ENCODE measurements at places on chromosomes 16 and 17. TPM values are rescaled to one million over a fixed set of nuclear protein-coding genes. Genes with fewer than 3 reads are reported as not detected.

DNA sequence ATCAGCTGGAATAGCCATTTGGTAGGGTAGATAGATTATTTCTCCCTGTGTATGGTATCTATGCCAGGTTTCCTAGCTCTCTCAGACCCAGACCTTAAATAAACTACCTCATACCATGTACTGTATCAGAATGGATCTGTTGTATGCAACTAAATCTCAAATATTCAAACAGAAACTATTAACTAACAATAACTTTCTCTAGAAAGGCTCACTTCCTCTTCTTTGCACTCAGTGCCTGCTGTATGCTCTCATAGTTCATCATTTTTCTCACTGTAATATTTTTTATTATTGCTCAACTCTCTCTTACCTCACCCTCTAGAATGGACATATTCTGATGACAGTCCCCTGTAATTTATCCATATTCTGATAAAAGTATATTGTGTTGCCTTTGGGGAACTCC, 182.4 kb downstream of the TOX3 start:
- no peak for ATAC-seq

DNA sequence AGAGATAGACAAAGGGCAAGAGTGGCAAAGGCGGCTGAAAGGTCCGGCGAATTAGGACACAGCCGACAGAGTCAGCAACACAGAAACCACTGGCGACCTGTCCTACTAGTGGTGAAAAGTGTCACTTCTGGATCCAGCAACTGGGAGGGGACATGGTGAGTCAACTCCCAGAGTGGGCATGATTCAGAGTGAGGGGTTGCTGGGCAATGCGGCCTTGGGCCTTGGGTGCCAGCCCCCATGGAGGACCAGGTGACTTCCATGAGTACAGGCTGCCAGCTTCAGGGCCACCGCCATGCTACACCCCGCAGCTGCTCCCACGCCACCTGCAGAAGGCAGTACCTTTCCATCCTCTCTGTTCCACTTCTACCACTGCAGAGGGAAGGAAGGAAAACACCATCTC, 110.6 kb downstream of the ZFHX3 start:
- ATAC-seq = no peak

Gene RDM1
- 0.76 TPM for total RNA-seq

GRCh38 chr17:50260501-50260911, 13.8 kb upstream of the TMEM92 start:
- ATAC-seq = no peak

DNA sequence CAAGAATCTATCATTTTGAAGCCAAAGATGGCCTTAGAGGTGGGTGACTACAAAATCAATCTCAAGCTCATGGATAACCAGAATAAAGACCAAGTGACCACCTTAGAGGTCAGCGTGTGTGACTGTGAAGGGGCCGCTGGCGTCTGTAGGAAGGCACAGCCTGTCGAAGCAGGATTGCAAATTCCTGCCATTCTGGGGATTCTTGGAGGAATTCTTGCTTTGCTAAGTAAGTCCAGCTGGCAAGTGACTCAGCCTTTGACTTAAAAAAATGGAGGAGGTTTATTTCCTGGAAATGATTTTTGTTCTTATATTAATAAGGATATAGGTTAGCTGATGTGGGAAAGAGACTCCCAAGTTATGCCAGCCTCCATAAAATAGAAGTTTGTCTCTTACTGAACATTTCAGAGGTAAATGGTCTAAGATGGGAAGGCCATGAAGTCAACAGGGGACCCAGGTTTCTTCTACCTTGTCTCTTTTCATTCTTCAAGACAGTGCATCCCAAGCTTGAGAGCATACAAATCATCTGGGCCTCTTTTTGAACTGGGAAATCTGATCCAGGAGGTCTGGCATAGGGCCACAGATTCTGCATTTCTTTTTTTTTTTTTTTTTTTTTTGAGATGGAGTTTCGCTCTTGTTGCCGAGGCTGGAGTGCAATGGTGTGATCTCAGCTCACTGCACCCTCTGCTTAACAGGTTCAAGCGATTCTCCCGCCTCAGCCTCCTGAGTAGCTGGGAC, 19.8 kb upstream of the TANGO6 start:
- no peak for ATAC-seq

- ATAC-seq = no peak
These were observed 25.8 kb downstream of the ITPRIPL2 start for GRCh38 chr16:19139436-19140091.

Gene ZNF423
- total RNA-seq = 28.9 TPM

Gene TSPOAP1
- 18.7 TPM for total RNA-seq

GRCh38 chr17:6047966-6048365, 22.2 kb upstream of the WSCD1 start:
- no peak for ATAC-seq

GRCh38 chr16:3327514-3327913, 22.2 kb downstream of the ZNF75A start:
- ATAC-seq = no peak

DNA sequence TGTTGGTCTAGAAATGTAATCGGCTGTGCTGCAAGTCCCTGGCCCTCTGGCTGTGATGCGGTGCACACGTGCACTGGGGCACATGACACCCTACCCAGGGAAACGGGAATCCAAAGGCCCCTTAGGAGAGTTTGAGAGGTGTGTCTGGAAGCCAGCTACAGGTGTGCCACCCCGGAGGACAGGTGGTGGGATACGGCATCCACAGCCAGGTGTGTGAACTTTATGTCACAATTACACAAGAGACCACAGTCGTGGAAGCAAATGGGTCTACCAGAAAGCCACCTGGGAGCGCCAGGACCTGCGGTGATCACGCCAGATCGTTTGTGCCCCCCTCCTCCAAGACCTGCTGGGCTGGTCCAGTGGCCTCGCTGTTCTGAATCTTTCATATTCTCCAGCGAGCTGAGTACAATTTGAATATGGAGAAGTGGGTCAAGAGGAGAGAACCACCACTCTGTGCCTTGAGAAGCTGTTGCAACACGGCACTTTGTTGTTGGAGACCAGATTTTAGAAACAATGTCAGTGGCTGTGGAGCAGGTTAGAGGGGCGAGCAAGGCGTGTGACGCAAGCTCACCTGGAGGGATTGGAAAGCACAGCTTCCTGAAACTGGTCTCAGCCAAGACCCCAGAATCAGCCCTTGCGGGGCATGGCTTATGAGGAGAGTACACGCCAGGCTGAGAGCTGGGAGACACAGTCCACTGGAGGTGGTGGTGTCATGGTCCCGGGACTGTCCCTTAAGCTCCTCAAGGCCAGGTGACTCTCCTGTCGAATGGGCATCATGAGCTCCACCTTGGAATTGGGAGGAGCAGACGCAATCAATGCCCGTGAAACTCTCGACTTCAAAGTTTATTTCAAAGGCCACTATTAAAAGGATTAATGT, 37.4 kb downstream of the COX4I1 start:
- no peak for ATAC-seq

Gene NPIPB2
- total RNA-seq = not detected

DNA sequence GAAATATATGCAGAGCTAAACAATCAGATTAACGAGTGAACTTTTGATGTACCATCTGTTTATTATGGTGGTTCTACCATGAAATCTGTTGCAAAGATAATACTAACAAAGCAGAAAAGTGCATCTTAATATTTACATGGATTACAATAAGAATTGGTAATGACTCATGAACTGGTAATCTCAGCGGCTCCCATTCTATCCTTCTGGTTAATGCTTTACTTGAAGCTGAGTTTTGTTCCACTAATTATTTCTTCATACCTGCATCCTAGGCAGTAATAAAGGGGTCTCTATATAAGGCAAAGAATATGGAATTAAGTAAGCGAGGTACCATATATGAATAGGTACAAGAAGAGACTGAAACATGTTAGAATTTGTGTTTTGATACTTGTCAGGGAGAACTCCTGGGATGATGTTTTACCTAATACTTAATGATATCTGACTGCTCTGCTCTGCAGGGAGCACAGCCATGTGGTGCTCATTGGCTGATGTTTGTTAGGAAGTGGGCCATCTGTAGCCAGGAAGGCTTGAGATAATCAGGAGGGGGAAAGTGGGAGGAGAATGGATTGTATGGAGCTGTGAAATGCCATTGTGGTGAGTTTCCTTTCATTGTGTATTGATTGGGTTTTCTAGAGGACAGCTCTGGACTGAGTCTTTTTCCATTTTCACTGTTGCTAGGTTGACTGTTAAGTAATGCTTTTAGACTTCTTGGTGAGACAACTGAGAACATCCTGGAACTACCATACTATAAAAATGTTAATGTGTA, 52.6 kb downstream of the MAP2K6 start:
- peak; percentile 94 for ATAC-seq

Gene P2RX5
- total RNA-seq = 1.1 TPM

Gene FOXF1
- 0.10 TPM for total RNA-seq

- no peak for ATAC-seq
These were observed 173.8 kb upstream of the CCL2 start for GRCh38 chr17:34081269-34081668.

Gene BAHCC1
- 8.9 TPM for total RNA-seq

- ATAC-seq = no peak
These were observed 18.6 kb downstream of the GGA2 start for GRCh38 chr16:23491490-23492391.

Gene CTRL
- total RNA-seq = 0.86 TPM

DNA sequence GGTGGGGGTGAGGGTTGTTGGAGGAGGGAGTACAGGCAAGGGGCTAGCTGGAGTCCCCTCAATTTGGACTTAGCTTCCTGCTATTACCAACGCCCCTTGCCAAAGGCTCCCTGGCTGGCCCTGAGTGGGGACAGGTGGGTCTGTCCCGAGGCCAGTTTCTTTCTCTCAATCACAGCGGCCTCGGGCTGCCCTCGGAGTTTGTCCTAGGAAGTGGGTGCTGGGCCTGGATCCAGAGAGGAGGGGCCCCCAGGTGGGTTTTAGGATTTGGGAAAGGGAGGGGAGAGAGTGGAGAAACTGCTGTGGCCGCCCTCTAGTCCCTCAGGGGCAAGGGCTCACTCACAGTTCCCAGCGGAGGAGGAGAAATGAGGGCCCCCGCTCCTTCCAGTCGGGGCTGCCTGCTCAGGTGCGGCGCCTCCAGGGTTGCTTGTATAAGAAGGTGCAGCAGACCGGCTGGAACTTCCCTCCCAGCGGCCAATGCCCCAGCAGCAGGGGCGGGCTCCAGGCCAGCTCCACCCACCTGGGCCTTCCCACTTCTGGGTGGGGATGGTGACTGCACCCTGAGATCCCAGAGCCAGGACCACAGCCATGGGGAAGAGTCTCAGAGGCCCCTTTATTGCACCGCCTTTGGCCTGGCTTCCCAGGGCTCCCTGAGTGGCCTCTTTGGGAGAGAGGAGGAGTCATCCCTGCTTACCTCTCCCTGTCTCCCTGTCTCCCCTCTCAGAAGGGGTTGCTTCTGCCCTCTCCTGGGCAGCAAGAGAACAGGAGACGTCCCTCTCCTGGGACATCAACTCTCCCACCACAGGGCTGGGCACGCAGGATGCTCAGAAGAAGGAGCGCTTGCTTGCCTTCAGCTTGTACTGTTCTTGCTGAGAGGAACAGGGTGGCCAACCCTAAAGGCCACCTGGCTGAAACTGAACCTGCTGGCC, 112.0 kb upstream of the SMURF2 start:
- ATAC-seq = peak; percentile 16

- no peak for ATAC-seq
These were observed 1.4 kb downstream of the XYLT2 start for GRCh38 chr17:50347117-50347893.

DNA sequence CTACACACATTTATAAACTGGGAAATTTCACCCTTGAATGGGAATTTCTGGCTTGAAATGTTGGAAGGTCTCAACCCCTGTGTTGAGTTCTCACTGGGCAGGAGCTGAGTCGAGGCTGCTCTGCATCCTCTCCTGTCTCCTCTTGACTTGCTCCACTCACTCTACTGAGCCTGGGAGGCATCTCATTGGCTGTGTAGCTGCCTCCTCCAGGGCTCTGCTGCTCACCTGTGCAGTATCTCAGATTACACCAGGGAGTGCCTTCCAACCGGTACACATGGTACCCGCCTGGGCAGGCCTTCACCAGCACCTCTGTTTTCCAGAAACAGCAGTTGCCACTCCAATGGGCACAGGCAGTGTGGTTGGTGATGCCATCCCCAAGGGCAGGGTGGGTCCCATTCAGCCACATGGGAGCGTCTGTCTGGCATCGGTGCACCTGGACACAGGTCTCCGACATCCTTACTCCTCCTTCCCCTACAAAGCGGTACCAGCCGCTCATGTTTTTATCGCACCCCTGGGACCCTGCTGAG, 3.7 kb downstream of the GP2 start:
- ATAC-seq = no peak

DNA sequence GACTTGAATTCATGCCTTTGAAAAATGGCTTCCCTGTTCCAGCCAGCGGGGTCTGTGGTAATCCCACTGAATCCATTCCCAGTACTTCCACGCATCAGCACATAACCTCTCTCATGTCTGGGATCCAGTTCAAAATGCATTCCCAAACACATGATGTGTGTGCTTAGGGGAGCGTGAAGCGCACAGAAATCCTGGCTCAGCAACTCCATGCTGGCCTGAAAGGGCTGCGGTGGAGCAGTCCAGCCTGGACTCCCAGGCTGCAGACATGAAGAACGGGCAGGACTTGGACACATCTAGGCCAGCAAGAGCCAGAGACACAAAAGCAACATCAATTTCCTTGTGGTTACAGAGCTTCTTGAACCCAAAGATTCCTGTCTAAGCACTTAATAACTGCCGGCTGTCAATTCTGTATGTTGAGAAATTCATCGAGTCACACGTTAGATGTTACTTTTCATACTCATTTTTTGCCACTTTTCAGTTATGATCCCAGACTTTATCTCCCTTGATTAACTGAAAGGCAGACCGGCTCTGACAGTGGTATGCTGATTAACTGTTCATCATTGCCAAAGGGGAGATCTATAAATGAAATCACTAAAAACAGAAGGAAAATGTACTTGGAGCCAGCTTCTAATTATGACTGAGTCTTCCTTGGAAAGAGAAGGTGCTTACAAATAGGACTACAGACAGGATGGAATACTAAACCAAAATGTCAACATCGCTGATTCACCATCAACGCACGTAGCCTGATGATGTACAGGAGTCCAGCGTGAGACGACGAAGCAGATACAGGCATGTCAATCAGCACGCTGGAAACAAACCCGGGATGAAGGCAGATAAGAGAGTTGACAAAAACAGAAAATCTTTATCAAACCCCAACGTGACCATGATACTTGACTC, 23.0 kb downstream of the NSMCE1 start:
- peak; percentile 52 for ATAC-seq

GRCh38 chr17:73141411-73141810, 23.4 kb upstream of the SSTR2 start:
- no peak for ATAC-seq

Gene CDK3
- 6.8 TPM for total RNA-seq

- ATAC-seq = no peak
These were observed 21.4 kb upstream of the SLC38A8 start for GRCh38 chr16:84063980-84064379.

All from motor neuron (in vitro differentiated cells).